Activated naive CD8-positive, alpha-beta T cell treated with anti-CD3 and anti-CD28 coated beads, Interleukin-2, amount 50 U/mL, for 24 hours (primary cell): ENCODE measurements at places on chromosomes 2 and 18.

GRCh38 chr2:82330155-82330554 lies 2025.6 kb upstream of the LRRTM1 start:
- DNase-seq: no peak

GRCh38 chr2:20181761-20182160 lies 43.2 kb downstream of the SDC1 start:
- no peak for DNase-seq

- no peak for DNase-seq
Measured at GRCh38 chr2:31324016-31324633, 90.2 kb downstream of the EHD3 start.

- DNase-seq: no peak
Measured at GRCh38 chr2:172113617-172114016, 10.9 kb upstream of the DLX2 start.

GRCh38 chr2:231732604-231733003 lies 24.3 kb downstream of the PTMA start:
- no peak for DNase-seq

GRCh38 chr2:39648580-39648979 lies 17.1 kb upstream of the TMEM178A start:
- no peak for DNase-seq

DNA sequence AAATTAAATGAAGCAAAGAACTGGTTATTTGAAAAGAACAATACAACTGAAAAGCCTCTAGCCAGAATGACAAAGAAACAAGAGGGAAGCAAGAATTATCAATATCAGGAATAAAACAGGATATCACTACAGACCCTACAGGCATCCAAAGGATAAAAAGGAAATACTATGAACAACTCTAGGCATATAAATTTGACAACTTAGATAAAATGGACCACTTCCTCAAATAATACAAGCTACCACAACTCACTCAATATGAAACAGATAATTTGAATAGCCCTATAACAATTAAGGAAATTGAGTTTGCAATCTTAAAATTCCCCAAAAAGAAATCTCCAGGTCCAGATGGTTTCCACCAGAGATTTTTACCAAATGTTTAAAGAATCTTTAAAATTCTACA lies 19.8 kb downstream of the RPRD1A start:
- no peak for DNase-seq

GRCh38 chr18:8699126-8699525 lies 6.2 kb upstream of the MTCL1 start:
- no peak for DNase-seq

- DNase-seq: no peak
Measured at GRCh38 chr2:227503433-227504406, 31.8 kb downstream of the AGFG1 start.
